ENCODE measurements at places on chromosomes 4 and X.

- DNase-seq, result peak; percentile 62
Measured at GRCh38 chr4:128718768-128719167, 90.7 kb upstream of the JADE1 start.

DNA sequence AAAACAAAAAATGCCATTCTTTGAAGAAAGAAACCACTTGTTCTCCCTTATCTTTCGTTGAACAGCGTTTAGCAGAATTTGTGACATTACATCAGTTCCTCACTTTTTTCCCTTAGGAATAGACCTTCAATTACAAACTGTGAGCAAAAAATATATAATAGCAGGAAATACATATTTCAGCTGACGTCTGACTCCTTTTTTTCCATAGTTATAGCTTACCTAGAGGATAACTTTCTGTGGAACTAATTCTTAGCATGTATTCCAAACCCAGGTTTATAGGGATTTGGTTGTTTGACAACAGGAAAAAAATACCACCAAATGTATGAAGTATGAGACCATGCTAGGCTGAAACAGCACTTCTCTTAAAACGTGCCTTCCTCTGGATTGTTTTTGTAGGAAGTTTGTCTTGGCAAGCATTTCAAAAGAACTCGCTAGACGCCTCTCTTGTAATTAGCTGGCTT is 2.0 kb upstream of the LIMCH1 start:
- DNase-seq, result no peak

GRCh38 chrX:23699636-23700194 is 32.4 kb downstream of the PRDX4 start:
- peak; percentile 19 for DNase-seq

DNA sequence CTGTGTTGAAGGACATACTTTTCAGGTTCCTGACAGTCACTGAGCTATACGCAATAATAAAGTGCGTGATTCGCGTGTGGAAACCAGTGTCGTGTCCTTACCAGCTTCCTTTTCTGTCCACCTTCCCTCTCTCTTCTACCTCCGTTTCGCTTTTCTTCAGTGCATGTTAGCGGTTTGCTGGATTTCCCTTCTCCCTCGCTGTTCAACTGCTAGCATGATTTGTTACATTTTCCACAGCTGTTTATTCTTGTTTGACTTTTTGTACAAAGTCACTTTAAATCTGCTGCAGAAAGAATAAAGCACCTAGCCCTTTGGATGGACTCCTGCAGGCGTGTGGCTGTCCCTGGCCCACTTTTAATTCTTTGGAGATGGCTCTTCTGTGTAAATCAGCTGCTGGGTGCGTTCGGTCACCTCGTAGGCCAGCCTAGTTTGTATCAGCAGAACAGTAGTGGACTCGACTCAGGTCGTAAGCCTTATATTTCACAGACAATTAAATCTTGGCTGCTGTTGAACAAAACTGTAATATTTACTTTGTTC is 8.9 kb upstream of the HAND2 start:
- peak; percentile 52 for DNase-seq

DNA sequence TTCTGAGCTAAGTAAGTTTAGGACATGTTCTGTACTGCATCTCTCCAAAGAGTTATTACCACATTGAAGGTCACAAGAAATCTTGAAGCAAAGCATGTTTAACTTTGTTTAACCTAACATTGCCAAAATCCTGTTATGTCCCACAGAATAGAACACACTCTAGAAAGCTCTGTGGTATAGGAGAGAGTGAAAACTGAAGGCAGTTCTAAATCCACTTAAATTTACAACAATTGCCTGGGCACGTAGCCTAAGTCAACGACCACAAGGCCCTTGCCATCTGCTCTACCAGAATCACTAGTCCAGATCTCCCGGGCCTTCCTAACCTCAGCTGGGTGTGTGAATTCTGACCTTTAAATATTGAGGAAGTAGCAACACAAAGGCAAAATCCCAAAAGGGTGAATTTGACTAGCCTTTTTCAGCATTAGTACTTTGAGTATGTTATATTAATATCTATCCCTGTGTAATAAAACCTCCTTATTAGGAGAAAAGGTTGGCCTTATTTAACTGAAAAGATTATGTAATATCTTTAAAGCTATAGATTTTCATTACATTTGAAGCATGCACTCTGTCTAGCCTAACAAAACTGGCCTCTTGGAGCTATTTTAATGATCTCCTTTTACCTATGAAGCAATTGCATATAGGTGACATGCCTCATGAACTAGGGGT is 4.5 kb upstream of the MAML3 start:
- DNase-seq, result peak; percentile 83

- DNase-seq, result peak; percentile 20
Measured at GRCh38 chr4:101284546-101284945, 62.8 kb downstream of the PPP3CA start.

All from fibroblast of the aortic adventitia (primary cell).